ENCODE measurements at places on chromosomes 5 and 9.

GRCh38 chr5:5026409-5026785, 113.7 kb upstream of the ADAMTS16 start:
- no peak for DNase-seq

GRCh38 chr5:179406031-179406961, 61.0 kb upstream of the ADAMTS2 start:
- DNase-seq, result no peak

GRCh38 chr5:169158764-169159163, 142.2 kb downstream of the SLIT3 start:
- DNase-seq, result no peak

GRCh38 chr5:172800088-172800551, 29.1 kb upstream of the DUSP1 start:
- DNase-seq, result no peak

DNA sequence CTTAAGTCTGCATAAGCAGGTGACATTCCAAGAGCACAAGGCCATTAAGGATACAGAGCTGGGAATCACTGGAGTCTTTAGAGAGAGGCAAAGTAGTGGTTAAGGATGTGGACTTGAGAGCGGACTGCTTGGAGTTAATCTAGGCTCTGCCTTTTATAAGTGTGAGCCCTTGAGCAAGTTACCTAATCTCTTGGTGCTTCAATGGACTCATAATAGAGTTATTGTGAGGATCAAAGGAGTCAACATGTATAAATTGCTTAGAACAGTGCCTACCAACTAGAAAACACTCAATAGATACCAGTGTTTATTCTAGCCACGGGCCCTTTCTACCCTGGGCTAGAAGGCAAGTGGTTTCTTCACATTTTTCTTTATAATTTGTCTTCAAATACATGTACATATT, 819.4 kb downstream of the NR2F1-AS1 start:
- DNase-seq, result no peak

GRCh38 chr9:72960446-72960845, 7.6 kb upstream of the ALDH1A1 start:
- no peak for DNase-seq

- DNase-seq, result peak; percentile 49
Observed at GRCh38 chr5:137141779-137142178, 357.3 kb downstream of the SPOCK1 start.

Data from A673 (cell line).